Dermis microvascular lymphatic vessel endothelial cell (primary cell): ENCODE measurements at places on chromosomes 7 and 10.

- DNase-seq: no peak
These were observed 129.8 kb upstream of the TNRC18 start for GRCh38 chr7:5553298-5553877.

- DNase-seq: no peak
These were observed 120.8 kb downstream of the INHBA start for GRCh38 chr7:41582116-41582515.

DNA sequence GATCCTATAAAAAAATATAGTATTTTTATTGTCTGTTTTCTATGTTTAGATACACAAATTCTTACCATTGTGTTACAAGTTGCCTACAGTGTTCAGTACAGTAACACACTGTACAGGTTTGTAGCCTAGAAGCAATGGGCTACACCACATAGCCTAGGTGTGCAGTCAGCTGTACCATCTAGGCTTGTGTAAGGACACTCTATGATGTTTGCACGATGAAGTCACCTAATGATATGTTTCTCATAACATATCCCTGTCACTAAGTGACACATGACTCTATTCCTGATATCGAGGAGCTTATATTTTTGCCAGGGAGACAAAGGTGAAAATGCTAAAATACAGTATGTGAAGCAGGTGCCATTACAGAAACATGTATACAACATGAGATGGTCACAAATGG, 18.6 kb downstream of the ZNF25 start:
- no peak for DNase-seq

- no peak for DNase-seq
These were observed 220.5 kb downstream of the PTPRN2 start for GRCh38 chr7:158366916-158367633.

DNA sequence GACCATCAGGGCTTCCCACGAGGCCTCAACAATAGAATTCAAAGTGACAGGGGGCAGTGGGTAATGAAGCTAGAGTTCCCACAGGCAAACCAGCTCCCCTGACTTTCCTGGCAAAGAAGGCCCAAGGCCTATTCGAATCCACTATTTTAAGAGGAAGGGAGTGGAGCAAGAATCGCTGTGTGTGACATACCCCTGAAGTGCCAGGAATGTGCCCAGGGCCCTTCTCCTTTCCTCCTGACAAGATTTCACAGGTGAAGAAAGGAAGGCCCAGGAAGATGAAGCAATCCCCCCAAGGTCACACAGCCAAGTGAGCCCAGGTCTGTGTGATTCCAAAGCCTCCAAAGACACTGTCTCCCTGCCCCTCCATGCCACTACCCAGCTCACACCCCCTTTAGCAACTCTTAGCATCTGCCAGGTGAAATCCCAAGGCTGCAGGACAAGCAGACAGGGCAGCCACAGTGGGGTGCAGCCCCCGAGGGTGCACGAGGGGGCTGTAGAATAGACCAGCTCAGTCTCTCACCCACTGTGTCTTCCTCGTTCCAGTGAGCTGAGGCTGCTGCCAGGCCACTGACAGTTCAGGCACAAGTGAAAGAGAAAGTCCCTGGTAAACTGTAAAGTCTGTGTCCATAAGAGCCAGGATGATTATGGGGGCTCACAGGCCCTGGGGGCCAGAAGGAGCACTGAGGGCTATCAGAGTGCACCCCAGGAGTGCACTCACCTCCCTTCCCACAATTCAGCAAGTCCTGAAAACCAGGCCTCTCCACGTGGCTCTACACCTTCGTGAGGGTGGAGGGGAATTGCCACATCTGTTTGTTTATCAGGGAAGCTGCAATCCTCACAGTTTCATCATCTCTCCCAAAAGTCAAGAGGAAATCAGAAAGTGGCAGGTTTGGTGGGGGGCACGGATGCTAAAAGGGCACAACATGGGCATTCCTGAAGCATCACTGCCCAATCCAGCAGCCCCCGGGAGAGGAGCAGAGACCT, 70.8 kb upstream of the ZMIZ1 start:
- DNase-seq: no peak

DNA sequence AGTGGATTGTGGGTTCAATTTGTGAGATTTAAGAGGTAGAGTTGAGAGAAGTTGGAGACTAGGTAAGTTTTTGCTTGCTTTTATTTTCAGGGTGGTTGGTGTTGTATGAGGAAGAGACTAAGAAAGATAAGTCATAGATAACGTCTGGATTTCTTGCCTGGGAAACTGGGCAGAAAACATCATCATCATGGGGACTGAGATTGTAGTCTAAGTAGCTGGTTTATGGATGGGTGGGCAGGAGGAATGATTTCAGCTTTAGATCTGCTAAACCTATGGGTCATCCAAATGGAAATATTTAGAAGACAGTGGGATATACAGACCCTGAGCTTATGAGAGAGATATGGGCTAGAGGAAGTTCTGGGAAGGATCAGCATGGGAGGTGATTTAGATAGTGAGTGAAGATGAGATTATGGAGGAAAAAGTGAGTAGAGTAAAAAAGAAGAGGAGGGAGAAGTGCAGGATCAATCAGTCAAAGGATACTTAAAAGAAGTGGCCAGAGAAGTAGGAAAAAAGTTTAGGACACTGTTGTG, 169.8 kb downstream of the WNT2 start:
- DNase-seq: no peak

GRCh38 chr10:78629773-78630172, 439.0 kb upstream of the ZMIZ1 start:
- no peak for DNase-seq

DNA sequence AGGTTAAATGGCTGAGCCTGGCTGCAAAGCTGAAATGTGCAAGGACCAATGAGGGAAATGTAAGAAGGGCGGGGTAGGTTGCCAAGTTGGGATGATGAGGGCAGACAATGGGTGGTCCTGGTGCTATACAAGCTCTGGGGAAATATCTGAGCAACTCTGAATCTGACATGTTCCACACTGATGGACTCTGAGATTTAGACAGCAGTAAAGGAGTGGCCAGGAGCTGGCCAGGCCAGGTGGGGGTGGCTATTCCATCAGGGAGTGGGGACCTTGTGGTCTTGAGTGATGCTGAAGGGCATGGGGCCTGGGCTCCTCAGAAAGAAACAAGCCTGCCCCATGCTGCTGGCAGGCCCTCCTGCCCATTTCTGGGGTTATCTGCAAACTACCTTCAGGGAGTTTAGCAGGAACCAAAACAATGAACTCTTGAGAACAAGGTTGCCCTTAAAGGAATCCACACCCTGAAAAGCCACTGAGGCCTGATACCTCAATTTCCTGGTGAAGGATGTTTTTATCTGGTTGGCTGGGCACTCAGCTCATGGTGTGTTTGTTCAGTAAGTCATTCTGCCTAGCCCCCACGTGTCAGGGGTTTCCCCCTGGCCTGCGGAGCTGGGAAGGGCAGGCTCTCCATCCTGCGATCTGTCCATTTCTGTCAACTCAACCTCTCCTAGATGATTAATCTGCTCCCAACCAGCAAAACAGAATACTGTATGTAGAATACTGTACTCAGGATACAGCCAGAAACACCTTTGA, 143.3 kb upstream of the TNS3 start:
- DNase-seq: peak; percentile 30

DNA sequence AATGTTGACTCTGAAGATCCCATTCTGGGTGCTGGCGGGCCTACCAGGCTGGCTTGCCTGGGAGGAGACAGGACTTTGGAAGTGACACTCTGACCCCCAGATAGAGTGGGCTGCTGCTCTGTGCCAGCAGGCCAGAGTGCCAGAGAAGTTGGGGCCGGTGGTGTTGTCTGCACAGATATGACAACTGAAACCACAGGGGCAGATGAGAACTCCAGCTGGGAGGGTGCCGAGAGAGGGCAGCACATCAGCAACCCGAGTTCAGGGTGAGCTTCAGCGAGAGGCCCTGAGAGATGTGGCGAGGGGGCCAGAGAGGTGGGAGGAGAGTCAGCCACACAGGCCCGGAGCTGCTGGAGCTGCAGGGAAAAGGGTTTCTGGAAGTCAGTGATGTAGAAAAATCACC, 193.2 kb upstream of the MGMT start:
- DNase-seq: no peak

DNA sequence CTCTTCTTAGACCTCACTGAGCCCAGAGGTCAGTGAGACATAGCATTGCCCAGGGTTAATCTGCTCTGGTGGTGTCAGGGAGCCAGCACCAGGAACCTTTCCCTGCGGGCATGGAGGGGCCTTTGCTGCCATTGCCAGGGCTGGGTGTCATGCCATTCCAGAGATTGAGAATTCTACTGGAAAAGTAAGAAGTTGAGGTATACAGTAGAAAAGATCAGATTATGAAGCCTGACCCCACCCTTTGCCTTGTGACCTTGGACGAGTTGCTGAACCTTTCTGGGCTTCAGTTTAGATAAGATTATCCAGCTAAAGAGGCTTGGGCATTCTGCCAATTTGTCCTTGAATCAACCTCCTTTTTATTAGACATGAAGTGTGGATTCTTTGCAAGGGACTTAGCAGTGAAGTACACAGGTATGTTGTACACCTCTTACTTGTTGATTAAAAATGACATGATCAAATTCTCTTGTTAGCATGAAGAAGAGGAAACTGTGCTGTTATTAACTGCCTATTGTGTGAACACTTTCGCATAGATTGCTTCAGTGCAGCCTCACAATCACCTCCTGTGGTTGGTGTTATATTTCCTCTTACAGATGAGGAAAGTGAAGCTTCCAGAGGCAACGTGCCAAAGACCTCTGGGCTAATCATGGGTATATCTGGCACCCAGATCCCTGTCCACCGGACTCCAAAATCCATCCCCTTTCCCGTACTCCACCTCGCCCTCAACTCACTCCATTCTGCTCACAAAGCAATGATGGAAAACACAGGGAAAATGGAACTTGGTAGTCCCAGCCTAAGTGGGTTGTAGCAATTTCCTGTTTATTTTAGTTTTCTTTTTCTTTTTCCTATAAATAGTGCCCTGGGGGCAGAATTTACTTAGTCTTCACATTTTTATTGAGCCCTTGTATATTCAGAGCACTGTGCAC, 151.3 kb downstream of the CAMK1D start:
- peak; percentile 14 for DNase-seq

DNA sequence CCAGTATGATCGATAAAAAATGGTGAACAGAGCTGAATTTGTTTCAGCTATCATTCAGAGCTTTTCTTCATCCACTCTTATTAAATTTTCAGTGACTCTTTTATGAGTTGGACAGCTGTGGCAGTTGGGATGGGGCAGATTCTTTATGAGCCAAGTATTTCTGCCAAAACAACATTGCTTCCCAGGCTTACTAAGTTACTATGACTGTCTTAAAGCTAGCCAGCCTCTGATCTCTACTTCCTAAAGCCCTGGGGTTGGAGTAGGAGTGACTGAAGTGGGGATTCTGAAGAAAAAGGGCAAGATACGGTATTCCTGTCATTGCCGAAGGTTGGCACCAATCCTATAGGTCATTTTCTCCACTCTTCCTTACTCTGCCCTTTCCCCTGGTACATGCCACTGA, 12.7 kb downstream of the RPP30 start:
- DNase-seq: no peak

- DNase-seq: no peak
These were observed 31.1 kb downstream of the NET1 start for GRCh38 chr10:5443429-5443828.
